ENCODE measurements at places on chromosomes 4 and X.

GRCh38 chr4:1011022-1011665 is at the start of gene FGFRL1:
TSS of gene FGFRL1 (plus strand) at chr4:1011626. CDS start at chr4:1012486, 860 bp downstream.
- DNase-seq: peak; percentile 51

DNA sequence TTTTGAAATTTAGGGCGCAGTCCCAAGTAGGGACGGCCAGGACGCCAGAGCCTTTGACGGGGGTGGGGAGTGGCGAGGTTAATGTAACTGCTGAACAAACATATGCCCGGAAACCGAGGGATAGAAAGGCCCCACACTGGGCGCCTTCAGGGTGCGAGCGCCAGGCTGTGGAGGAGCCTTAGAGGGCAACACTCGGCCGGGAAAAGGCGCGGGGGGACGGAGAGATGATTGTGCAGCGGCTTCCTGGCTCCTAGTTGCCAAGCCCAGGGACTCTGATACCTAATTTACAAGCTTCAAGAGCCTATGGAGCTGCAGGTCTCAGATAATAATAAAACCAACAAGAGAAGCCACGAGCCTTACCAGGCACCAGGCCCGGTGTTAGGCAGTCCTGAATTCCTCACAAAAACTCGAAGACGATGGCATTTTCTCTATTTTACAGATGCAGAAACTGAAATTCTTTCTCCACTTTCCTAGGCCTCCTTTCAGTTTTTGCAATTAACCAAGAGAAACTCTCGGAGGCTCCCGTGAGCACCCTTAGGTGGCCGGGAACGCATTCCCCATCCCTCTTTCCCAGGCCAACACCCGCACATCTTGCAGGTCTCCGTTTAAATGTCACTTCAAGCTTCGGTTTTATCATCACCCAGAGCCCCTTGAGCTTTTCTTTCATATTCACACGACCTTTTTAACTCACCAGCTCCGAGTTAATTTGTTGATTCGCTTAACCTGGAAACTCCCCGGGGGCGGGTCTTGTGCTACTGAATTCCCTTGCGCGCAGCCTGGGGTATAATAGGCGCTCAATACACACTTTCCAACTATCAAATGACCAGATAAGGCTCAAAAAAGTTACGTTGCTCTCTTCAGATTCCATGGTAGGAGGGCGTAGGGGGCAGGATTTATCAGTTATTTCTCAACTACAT is 6.4 kb upstream of the GSX2 start:
- no peak for DNase-seq

DNA sequence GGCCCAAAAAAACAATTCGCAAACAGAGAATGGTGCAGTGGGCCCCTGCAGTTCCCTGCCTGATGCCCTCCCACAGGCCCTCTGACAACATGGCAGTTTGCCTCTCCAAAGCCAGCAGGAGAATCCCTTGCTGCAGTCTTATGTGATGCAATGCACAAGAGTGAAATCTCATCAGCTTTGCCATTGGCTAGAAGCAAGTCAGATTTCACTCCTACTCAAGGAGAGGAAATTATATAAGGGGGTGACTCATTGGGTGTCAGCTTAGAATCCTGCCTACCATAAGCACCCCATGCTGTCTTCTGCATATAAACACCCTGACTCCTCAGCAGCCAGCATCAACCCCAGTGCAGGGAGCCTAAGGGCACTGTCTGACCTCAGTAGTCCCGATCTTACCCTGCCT is 157.3 kb upstream of the LDB2 start:
- no peak for DNase-seq

- peak; percentile 44 for DNase-seq
Measured at GRCh38 chr4:88609387-88609786, 17.1 kb downstream of the HERC3 start.

GRCh38 chrX:109934935-109935334 is 68.0 kb upstream of the TMEM164 start:
- no peak for DNase-seq

DNA sequence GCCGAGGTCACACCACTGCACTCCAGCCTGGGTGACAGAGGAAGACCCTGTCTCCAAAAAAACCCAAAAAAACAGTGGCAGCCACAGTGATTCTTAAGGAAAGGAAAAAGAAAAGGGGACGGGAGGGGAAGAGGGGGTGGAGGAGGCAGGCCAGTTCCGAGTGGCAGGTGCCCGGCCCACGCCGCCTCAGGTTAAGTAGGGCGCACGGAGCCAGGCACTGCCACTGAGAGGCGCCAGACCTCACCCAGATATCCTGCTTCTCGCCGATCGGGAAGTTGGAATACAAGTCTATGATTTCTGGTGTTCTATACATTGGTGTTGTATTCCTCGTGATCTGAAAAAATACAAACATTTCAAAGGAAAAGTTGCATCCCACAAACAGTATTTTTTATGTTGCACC is 35.9 kb downstream of the GAK start:
- DNase-seq: no peak

- DNase-seq: no peak
Measured at GRCh38 chrX:141638550-141638949, 49.0 kb downstream of the SPANXA2 start.

DNA sequence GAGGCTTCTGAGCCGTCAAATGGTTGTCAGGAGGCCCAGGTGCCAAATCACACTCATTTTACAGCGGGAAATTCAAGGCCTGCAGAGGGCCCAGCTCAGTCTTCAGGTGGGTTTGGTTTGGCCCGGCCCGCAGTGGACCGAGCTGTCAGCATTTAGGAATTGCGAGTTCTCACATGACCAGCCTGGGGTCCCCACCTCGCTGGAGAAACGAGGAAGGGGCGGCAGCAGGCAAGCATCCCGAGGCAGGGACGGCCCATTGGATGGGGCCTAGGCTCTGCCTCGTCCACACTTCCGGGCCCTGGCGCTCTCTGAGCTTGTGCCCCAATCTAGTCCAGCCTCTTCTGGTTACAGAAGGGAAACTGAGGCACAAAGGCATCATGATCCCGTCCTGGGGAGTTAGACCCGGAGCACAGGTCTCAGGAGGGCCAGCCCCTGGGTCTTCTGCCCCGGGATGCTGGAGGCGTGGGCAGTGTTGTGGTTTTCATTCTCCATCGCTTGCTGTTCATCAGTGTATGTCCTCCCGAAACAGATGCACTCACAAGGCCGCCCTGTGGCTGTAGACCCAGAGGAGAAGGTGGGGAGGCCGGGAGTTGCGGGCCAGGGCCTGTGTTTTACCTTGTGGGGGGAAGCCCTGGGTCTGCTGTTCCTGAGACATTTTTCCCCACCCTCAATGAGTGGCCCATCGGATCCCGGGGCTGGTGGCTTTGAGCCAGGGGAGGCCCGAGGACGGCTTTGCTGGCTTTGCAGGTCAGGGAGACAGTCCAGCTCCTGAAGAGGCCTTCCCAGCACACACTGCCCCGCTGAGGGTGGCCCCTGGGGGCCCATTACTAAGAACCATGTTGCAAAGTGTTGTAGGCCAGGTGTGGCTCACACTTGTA is 8.9 kb downstream of the PSAPL1 start:
- DNase-seq: no peak

GRCh38 chr4:170106900-170107299 is 17.1 kb upstream of the AADAT start:
- DNase-seq: no peak

- no peak for DNase-seq
Measured at GRCh38 chr4:173076903-173077634, 91.5 kb upstream of the GALNT7 start.

- DNase-seq: no peak
Measured at GRCh38 chr4:74339501-74339900, 25.4 kb upstream of the EREG start.

- DNase-seq: no peak
Measured at GRCh38 chr4:108906006-108906405, 143.2 kb upstream of the ETNPPL start.

DNA sequence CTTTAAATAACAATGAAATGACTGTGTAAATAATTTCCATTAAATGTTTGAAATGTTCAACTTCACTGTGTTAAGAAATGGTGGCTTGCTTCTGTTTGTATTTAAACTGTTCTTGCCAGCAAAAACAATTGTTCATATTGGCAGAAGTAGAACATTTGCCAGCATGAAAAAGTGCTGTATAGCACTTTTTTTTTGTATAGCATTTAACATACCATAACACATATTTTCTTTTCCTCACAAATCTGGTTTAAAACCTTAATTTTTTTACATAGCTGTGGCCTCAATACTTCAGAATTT is 94.1 kb downstream of the COX18 start:
- no peak for DNase-seq

DNA sequence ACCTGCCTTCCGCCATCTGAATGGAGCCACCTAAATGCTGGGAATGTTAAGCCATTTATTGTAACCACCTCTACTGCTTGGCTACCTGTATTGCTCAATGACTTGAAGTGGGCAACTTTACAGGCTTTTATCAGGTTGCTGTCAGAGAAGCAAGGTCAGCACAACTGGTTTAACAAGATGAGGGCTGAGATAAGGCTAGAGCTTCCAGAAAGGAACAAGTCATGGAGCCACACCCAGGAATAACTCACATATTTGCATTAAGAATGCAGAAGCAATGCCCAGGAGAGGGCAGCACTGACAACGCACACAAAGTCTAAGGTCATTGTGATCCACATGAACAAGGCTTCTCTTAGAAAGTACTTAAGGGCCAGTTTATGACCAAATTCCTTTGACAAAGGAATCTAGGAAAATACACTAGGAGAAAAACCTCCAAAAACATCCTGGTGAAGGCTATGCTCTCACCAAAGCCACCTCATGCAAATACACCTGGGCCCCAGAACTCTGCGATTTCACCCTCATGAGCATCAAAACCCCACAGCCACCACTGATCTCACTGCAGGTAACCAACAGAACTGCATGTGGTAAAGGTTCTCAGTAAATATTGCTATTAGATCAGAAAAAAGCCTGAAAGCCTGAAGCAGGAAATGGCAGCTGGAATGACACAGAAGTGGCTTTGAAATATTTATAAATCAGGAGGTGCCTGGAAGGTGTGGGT is 15.0 kb upstream of the STS start:
- peak; percentile 64 for DNase-seq

DNA sequence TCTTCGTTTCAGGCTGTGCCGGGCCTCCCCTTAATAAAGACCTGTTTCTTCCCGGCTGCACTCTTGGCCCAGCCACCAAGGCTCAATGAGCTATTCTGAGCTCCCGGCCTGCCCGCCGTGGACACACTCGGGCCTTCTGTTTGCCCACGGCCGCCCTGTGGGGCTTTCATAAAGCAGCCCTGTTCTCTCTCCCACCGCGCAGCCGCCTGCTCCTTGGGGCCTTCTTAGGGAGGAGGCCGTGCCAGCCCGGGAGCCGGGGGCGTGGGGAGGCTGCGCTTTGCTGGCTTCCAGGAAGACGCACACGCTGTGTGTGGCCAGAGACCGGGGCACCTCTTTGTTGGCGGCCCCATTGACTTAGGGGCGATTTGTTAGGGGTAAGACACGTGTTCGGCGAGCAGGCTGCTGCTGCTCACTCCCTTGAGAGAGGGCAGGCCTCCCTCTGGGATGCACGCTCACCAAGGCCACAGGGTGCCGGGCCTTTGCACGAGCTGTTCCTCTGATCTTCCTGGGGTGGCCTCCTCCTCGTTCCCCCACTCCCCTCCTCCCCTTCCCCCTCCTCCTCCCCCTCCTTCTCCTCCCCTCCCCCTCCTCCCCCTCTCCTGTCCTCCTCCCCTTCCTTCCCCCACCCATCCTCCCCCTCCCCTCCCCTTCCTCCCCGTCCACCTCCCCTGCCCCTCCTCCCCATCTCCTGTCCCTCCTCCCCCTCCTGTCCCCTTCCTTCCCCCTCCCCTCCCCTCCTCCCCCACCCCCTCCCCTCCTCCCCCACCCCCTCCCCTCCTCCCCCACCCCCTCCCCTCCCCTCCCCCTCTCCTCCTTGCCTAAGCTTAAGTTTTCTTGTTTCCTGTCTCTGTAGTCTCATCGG is 11.3 kb downstream of the BLOC1S4 start:
- no peak for DNase-seq

GRCh38 chr4:42865572-42866189 is 26.8 kb upstream of the GRXCR1 start:
- DNase-seq: peak; percentile 79

DNA sequence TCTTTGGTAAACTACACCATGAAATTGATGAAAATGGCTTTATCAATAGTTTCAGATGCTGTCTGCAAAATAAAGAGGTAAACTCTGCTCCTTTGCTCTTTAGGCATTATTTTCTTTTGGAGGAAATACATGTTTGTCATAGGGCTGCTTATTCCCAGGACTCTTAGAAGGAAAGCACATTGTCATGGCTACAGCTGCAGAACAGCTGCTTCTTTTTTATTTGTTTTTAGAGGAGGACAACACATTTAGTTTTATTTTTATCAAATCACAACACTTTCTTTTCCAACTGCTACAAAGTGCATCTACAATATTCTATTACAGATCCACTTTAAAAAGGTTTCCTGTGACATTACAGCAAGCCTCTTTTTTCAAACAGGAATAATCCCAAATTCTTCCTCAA is 12.7 kb upstream of the HPF1 start:
- DNase-seq: no peak

DNA sequence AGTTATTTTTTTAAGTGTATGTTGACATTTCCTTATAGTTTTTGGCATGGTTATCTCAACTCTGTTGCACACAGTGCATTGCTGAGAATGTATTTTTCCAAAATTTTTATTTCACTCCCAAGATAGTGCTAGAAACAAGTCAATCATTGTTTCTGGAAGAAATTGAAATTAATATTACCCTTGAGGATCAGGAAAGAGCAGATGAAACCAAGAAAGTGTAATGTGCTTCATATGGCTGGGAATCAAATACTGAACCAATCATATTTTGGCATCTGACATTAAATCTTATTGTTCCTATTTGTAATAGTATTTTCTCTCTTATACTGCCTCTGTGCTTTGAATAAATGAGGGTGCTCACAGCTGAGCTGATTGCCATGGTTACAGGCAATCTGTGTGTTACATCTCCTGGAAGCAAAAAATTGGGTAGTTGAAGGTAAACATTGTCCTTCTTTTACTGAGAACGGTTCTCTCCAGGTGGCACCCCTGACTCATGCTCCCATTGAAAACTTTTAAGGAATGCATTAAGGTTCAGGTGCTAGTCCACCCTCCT is 358.2 kb upstream of the NR3C2 start:
- DNase-seq: no peak

- no peak for DNase-seq
Measured at GRCh38 chr4:183263787-183264386, 56.2 kb downstream of the CLDN22 start.

DNA sequence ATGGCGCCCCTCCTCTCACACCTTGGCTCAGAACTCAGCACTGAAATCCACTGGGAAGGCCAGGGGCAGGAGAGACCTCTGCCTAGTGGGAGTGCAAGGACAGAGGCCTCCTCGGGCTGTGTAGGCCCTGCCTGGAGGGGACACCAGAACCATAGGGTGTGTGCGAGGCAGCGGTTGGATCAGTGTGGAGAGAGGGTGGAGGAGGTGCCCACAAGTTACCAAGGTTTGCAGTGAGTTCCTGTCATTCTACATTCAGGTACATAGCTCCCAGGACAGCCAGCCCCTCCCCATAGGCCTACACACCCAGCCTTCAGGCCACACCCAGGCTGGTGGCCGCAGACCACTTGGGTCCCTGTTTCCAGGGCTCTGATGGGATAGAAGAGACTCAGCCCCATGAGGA is 19.2 kb upstream of the SPON2 start:
- DNase-seq: no peak

DNA sequence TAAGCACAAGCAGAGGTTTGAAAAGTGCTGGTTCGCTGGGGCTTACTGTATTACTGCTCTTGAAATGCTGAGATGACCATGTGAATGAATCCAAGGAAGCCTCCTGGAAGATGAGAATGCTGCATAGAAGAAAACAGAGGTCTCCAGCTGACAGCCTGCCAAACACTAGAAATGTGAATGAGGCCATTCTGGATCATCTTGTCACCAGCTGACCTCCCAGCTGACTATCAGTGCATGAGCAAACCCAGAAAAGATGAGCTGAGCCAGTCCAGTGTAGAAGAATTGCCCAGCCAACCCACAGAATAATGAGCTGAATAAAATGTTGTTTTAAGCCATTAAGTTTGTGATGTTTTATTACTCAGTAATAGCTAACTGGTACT is 49.1 kb upstream of the DYNLT3 start:
- DNase-seq: no peak

Measured in KBM-7 (cell line).